ENCODE measurements at places on chromosomes 16 and 17.

- no peak for DNase-seq
Measured at GRCh38 chr17:39105705-39106104, 45.7 kb downstream of the PLXDC1 start.

GRCh38 chr16:88068476-88069396 is 117.5 kb downstream of the BANP start:
- DNase-seq = no peak

DNA sequence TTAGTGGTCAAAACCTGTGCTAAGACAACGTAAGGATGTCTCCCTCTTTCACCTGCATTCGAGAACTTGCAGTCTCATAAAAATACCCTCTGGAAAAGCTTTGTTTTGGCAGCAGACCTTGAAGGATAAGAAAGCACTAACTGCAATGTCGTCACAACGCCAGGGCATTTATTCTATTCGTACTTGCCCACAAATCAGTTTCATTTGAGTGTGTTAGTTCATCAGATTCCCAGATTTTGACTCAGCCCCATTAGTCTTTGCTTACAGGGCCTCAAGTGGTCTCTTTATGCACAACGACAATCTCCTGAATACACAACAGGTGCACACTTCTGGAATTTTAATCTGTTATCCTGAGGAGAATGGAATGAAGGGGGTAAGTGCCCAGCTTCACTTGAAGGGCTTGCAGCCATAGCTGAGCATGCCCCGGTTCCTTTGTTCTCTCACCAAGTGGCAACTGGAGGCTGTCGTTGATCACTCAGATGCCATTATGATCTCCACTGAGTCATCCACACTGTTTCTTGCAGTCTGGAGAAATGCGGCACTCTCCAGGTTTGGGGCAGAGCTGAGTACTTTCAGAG is 58.8 kb downstream of the CLEC19A start:
- no peak for DNase-seq

GRCh38 chr17:83057397-83057761 is 22.0 kb upstream of the METRNL start:
- DNase-seq = no peak

DNA sequence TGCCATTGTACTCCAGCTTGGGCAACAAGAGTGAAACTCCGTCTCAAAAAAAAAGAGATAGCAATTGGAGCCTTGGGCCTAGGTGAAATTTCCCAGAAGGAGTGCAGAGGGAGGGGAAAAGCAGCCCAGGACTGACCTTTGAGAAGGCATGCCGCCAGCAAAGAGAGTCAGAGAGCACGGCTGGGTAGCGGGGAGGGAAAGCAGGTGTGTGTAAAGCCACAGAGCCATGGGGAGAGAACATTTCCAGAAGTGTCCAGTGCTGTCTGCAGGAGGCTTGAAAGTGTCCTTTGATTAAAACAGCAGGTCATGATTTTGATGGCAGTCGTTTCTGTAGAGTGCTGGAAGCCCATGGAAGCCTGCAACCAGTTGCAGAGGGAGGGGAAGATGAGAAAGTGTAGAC is 8.1 kb downstream of the C16orf54 start:
- no peak for DNase-seq

DNA sequence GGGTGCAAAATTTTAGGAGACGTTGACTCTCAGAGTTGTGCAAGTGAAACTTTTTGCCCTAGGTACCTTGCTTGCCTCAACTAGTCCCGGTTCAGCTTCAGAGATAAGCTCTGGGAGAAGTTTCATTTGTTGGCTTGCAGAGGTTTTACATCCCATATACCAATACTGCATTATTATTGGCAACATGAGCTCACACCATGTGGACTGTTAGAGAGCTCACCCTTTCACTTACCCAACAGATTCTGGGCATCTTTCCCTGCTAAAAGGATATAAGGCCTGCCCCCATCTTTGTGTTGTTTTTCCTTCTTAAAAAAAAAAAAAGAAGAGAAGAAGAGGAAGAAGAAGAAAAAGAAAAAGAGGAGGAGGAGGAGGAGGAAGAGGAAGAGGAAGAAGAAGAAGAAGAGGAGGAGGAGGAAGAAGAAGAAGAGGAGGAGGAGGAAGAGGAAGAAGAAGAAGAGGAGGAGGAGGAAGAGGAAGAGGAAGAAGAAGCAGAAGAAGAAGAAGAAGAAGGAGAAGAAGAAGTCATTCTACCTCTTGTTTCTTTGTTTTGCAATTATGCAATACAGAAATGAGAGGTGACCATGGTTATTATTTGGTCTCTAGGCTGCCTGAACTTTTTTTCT is 292.6 kb upstream of the IRX3 start:
- DNase-seq = no peak

DNA sequence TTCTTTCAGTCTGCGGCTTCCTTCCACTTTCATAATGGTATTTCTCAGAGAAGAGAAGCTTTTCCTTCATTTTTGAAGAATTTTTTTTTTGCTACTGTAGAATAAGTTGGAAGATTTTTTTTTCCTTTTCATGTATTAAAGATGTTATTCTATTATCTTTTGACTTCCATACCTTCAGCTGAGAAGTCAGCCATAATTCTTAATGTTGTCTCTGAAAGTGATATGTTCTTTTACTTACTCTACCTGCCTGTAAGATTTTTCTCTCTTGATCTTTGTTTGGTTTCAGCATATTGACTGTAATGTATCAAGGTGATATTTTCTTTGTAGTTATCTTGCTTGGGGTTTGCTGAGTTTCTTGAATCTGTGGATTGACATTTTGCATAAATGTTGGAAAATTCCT is 143.5 kb upstream of the TOX3 start:
- DNase-seq = no peak

DNA sequence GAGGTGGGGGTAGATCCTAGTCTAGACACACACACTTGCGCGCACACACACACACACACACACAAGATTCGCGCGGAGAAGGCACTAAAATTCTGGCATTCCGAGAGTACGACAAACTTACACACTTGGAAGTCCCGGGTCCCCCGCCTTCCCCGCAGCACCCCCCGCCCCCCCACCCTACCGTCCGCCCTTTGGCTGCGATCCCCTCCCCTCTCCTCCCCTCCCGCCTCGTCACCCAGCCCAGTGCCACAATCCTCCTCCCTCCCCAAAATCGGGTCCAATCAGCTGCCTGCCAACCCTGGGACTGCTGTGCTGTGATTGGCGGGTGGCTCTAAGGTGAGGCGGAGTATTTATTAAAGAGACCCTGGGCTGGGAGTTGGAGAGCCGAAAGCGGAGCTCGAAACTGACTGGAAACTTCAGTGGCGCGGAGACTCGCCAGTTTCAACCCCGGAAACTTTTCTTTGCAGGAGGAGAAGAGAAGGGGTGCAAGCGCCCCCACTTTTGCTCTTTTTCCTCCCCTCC is at the start of gene SOX9:
Gene SOX9 (plus strand): TSS at position 379 of the 522 bp plus-strand sequence. CDS start 372 bp downstream, outside the sequence.
- DNase-seq = no peak

- peak; percentile 36 for DNase-seq
Measured at GRCh38 chr16:81546781-81547180, 102.2 kb downstream of the CMIP start.

GRCh38 chr17:80526116-80526910 is 18.3 kb upstream of the RPTOR start:
- DNase-seq = no peak

DNA sequence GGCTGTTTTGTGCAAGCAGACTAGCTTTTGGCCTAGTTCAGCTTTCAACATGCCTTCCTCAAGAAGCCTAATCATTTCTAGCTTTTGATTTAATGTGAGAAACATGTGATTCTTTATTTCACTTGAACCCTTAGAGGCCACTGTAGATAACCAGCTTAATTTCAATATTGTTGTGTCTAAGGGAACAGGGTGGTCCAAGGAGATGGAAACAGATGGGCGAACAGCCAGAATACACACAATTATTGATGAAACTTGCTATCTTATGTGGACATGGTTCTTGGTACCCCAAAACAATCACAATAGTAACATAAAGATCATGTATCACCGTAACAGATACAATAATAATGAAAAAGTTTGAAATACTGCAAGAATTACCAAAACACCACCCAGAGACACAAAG is 4.8 kb downstream of the NPRL3 start:
- no peak for DNase-seq

DNA sequence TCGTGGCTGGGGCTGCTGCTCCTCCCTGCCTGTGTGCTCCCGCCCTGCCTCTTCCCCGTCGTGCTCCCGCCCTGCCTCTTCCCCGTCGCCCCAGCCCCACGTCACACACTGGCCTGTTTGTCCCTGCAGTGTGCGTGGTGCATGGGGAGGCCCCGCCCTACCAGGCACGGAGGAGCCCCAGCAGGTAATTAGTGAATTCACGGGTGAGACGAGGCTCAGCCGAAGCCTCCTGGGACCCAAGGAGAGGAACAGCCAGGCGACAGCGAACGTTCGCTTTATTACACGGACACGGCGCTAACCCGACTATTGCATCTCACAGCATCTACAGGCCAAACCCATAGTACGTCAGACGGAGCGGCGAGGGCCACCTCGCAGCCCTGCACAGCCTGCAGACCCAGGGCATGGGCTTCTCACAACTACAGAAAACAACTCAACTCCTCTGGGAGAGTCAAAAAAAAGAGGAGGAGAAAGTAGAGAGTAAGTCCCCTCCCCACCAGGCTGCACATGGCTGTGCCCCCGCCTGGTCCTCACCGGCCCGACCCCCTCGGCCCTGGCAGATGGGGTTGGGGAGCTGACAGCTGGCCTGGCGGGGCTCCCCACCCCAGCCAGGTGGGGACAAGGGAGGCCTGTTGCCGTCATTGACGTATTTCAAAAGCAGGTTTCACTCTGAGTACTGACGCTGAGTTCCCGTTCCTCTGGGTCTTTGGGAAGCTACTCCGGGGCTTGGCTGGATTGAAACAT is 4.3 kb upstream of the PABPN1L start:
- DNase-seq = no peak

- DNase-seq = no peak
Measured at GRCh38 chr17:68698746-68699145, 97.6 kb upstream of the FAM20A start.

GRCh38 chr17:57264776-57265175 is 8.5 kb downstream of the MSI2 start:
- no peak for DNase-seq

DNA sequence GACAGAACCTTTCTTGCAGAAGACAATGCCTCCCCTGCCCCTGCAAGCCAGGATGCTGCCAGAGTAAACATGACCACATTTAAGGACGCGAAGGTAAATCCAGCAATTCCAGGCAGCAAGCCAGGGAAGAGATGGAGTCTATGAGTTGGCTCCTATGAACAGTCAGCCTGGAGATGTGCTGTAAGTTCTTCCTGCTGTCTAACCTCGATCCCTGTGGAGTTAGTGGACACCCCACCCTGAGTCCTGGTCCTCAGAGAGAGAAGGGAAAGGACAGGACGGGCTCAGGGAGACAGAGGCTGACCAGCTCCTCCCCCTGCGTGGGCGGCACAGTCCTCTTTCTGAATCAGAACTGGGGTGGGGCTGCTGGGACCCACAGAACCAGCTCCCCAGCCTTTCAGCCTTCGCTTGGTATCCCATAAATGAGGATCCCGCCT is 24.9 kb downstream of the CDC42EP4 start:
- no peak for DNase-seq

DNA sequence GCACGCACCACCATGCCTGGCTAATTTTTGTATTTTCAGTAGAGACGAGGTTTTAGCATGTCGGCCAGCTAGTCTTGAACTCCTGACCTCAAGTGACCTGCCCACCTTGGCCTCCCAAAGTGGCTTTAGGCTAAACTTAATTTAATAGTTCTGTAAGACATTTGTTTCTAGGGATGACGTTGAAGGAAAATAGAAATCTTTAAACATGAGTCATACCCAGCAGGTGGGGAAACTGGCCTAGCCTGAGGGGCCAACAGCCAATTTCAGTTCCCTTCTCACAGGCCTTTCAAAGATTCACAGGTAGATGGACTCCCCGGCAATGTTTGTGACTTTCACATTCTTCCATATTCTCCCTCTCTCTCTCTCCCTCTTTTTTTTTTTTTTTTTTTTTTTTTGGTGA is 18.1 kb upstream of the ITPRIPL2 start:
- no peak for DNase-seq

DNA sequence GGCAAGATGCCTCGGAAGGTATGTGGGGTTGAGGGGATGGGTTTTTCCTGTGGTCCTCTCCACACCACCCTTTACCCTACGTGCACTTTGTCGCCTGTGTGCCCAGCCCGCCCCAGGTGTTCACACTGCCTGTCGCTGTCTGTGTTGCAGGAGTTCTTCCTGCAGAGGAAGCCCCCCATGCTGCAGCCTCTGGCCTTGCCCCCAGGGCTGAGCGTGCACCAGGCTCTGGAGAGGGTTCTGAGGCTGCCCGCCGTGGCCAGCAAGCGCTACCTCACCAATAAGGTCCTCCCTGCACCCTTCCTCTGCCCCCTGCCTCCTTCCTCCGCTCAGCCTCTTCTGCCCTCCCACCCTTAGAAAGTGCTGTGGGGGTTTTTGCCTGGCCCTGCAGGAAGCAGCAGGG is 15.2 kb downstream of the PFAS start:
- DNase-seq = no peak

- DNase-seq = no peak
Measured at GRCh38 chr16:20910781-20911321, 10.3 kb downstream of the LYRM1 start.

All from right kidney (tissue), 9 donors.